Activated B cell treated with CpG ODN at 0.5 μM for 24 hours (primary cell): ENCODE measurements at places on chromosomes 6 and 20. TPM values are rescaled to one million over a fixed set of nuclear protein-coding genes. Genes with fewer than 3 reads are reported as not detected.

GRCh38 chr20:10014431-10014830, 20.4 kb upstream of the ANKEF1 start:
- no peak for DNase-seq

- DNase-seq, result no peak
Observed at GRCh38 chr20:63081831-63082230, 75.1 kb upstream of the BHLHE23 start.

DNA sequence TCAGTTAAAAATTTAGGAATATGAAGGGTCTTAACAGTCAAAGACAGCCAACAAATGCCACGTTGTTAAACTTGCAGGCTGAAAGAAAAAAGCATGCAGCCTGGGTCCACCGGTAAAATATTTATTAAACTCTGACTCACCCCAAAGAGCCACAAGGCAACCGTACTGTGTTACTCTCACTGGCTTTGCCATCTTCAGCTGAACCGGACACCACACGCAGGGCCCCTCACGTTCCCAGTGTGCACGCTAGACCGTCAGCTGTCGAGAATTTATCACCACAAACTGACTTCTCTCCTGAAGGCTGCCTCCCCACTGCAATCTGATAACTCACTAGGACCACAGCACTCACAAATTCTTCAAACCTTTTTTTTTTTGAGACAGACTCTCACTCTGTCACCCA, 30.7 kb downstream of the HUS1B start:
- no peak for DNase-seq

GRCh38 chr20:47642624-47643023, 140.9 kb downstream of the NCOA3 start:
- no peak for DNase-seq

DNA sequence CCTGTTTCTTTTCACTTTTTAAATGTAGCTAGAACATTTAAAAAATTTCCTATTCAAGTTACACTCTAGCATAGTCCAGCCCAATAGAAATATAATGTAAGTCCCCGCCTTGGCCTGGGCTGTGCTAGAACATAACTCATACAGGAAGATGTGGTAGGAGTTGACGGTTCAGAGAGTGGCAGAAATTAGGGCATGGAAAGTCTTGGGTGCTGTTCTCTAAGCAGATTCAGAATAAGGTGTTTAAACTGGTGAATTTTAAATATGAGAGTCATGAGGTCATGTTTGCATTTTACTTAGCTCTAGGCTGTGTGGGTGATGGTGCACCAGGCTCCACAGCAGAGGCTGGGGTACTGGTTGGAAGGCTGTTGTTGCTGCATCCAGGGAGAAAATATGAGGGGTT, 256.5 kb downstream of the FARS2 start:
- DNase-seq, result no peak

- no peak for DNase-seq
Observed at GRCh38 chr6:164195278-164195941, 780.9 kb downstream of the QKI start.

DNA sequence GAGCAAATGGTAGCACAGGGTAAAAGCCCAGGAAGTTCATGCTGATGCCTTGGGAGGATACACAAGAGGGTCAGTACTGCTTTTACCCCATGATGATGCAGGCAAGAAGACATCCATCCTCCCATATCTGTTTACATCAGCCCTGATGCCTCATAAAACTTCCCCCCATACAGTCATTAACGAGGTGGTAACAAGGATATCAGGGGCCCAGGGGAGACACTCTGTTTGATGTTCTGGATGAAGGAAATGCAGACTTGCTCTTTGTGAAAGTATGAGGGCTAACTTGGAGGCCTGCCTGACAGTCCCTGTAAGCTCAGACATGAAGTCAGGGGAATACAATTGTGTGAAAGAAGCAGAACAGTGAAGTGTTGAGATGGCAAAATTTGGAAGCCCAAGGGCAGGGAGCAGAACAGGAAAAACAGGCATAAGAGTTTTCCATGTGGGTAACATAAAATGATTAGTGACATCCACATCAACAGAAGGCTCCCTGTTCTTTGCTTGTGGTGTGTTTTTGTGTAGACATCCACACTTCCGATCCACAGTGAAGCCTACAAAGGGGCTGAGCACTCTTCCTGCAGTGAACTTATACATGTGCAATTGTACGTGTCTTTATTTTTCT, 813.4 kb downstream of the MAFB start:
- no peak for DNase-seq

DNA sequence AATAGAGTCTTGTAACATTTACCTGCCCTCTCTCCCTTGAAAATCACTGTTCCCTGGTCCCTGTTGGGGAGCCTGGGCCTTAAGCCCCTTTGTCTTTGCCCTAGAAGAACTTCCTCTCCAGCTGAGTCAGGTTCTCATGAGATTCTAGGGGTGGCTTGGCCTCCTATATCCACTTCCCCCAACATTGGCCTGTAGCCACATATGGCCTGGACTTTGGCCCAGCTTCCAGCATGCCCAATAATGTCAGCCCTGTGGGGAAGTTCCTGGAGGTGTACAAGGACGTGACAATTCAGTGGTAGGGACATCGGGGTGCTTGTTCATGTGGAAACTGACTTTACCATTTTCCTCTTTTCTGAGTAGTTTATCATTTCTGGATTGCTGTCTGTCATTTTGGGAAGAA, 17.2 kb upstream of the MAS1L start:
- no peak for DNase-seq

DNA sequence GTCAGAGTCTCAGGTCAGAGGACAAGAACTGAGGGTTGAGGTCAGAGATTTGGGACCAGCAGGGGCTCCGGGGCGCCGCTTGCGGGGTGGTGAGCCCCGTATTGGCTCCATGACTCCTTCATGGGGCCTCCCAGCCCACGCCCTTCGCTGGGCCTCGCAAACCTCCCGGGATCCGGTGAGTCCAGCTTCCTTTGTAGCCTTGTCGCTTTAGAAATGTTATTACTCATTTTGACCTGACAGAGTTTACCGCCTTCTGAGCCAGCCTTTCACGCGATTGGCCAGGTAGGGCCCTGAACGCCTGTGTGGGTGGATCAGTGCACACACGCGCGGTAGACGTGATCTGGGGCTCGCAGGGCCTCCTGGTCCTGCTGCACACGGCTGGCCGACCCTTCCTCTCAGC, 181.1 kb downstream of the ERMARD start:
- no peak for DNase-seq

DNA sequence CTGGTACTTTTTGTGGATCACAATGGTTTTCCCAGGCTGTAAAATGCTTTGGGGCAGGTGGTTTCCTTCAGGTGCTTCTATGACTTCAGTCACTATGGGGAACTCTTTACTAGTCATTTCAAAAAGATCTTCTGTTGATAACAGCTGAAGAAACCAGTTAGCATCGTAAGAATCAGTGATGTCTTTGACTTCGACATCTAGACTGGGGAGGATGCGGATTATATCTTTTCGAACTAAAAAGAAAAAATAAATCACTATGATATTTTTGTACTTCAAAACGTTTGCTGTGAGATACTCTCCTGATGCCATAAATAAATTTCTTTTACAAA, 87.2 kb downstream of the THEMIS start:
- DNase-seq, result no peak

DNA sequence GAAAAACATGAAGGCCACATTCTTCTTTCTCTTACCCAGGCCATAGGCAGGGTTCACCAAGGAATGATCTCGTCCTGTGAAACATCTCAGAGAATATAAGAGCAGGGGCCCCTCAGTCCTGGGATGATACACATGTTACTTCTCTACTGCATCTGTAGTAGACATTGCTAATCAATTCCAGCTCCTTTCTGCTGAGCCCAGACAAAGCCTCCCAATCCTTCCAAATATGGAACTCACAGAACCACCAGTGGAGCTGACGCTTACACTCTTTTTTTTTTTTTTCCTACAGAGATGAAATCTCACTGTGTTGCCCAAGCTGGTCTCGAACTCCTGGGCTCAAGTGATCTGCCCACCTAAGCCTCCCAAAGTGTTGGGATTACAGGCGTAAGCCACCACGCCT, 9.1 kb downstream of the SNTA1 start:
- no peak for DNase-seq

DNA sequence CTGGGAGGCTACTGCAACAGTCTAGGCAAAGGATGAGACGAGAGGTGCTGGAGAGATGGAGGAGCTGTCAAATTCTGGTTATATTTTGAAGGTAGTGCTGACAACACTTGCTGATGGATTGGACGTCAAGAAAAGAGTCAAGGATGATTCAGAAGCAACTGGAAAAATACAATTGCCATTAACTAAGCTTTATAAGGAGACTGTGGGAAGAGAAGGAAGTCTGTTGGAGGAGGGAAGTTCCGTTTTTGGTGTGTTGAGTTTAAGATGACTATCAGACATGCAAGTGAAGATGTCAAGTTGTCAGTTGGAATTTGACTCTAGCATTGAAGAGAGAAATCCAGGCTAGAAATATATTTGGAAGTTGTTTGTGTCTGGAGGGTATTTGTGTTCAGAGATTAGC, 358.1 kb downstream of the RNGTT start:
- no peak for DNase-seq

DNA sequence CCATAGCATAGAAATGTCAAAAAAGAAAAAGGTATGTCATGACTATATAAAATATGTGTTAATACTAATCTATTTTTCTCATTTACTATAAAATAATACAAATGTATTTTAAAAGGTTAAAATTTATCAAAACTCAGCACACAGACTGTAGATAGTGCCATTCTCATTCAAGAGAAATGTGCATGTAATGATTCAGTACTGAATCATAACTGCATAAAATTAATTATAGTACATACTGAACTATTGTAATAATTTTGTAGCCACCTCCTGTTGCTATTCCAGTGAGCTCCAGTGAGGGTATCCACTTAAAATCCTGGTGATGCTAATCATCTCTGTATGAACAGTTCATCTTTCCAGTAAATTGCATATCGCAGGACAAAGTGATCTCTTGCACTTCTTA, 82.8 kb downstream of the HMGCLL1 start:
- DNase-seq, result no peak

GRCh38 chr20:63617092-63617875, 9.6 kb downstream of the GMEB2 start:
- DNase-seq, result no peak

DNA sequence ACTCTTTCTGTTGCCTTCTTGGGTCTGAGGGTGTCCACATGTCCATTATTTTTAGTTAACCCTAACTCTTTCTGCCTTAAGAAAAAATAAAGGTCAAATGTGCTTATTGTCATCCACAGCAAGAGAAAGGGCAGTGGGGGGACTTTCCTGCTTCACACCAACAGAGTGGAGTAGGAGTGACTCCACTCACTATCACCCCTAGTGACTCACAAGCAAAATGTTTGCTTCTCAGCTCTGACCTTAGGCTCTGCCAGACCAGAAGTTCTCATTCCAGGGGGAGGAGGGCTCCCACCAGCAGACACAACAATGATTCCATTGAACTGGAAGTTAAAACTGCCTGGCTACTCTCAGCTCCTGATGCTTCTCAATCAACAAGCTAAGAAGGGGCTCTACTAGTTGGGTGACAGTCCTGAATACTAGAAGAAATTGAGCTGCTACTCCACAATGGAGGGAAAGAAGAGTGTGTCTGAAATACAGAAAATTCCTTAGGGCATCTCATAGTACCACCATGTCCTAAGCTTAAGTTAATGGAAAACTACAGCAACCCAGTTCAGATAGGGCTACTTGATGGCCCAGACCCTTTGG, 83.9 kb upstream of the AFDN start:
- DNase-seq, result no peak

- DNase-seq, result no peak
Observed at GRCh38 chr6:12992770-12993169, 276.2 kb downstream of the PHACTR1 start.

DNA sequence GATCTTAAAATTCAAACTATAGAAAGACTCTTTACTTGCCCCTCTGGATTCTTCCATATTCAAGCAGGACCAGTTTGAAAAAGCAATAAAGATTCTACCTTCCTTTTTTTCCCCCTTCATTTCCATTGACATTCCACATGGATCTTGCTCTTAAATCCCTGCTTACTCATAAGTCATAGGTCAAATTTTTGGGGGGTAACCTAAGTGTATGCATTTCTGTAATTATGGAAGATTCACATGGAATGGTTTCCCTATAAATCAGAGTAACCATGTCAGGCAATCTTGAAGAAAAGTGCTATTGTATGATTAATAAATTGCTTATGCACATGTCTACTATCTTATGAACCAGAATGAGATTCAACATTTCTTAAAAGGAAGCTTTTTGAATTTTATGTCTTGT, 551.0 kb downstream of the HAO1 start:
- DNase-seq, result no peak

DNA sequence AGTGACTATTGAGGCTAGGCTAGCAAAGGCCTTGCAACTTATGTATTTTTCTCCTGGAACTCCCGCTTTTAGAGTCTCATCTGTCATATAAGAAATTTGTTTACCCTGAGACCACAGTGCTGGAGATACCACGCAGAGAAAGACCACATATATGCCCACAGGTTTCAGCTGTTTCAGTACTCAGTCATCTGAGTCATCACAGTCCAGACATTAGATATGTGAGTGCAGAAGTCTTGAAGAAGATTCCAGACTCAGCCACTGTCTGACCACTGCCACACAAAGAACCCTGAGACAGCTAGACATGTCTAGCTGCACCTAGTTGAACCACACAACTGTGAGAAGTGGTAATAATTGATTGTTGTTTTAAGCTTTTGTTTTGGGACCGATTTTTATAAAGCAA, 648.3 kb downstream of the EPM2A start:
- DNase-seq, result no peak

DNA sequence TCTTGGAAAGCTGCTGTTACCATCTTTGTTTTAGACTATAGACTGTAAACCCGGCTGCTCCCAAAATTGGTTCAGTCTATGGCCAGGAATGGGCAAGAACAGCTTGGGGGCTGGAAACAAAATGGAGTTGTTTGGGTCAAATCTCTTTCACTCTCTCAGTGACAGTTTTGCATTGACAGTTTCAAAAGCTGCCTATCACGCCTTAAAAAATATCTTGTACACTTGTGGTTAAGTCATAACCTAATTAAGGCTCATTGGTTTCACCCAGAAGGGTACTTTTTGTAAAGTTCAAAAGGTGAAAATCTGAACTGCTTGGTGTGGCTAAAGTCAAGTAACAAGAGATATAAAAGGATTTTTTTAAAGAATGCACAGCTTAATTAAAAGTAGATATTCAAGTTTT, 76.1 kb upstream of the PRL start:
- DNase-seq, result no peak

DNA sequence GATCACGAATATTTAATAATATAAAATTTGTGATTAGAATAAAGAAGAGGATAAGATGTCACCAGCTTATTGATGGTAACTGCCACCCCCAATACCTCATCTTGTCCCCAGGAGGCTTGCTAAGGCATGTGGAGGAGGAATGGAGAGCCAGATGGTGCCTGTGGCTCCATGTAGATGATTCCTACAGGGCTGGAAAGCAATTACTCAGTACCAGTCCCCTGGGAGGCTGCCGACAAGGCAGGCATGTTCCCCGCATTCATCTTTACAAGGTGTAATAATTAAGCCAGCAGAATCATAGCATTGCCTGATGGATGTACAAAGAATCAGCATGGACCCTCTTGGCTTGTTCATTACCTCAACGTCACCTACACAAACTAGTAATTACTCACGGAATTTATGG, 155.3 kb downstream of the PLCB1 start:
- DNase-seq, result no peak

GRCh38 chr6:155717374-155717773, 261.7 kb upstream of the NOX3 start:
- DNase-seq, result no peak

METTL24 gene
- not detected in 2 replicates for total RNA-seq

WFDC12 gene
- total RNA-seq, result not detected in 2 replicates

HLA-DOB gene
- total RNA-seq, result 95.6 and 101 TPM in 2 replicates

REM1 gene
- not detected in 2 replicates for total RNA-seq

C20orf202 gene
- total RNA-seq, result not detected in 2 replicates

TMEM170B gene
- total RNA-seq, result 2.6 and 2.8 TPM in 2 replicates

CD83 gene
- total RNA-seq, result 483 and 492 TPM in 2 replicates

ENPP5 gene
- 0.44 and 0.71 TPM in 2 replicates for total RNA-seq

PRR18 gene
- total RNA-seq, result 0.10 TPM in 1 of 2 replicates, not detected in the other

PLN gene
- not detected in 2 replicates for total RNA-seq
